Stimulated activated CD8-positive, alpha-beta memory T cell treated with anti-CD3 and anti-CD28 coated beads, Interleukin-15, amount 100 ng/mL, for 4 hours (primary cell): ENCODE measurements at places on chromosomes 13 and 19.

DNA sequence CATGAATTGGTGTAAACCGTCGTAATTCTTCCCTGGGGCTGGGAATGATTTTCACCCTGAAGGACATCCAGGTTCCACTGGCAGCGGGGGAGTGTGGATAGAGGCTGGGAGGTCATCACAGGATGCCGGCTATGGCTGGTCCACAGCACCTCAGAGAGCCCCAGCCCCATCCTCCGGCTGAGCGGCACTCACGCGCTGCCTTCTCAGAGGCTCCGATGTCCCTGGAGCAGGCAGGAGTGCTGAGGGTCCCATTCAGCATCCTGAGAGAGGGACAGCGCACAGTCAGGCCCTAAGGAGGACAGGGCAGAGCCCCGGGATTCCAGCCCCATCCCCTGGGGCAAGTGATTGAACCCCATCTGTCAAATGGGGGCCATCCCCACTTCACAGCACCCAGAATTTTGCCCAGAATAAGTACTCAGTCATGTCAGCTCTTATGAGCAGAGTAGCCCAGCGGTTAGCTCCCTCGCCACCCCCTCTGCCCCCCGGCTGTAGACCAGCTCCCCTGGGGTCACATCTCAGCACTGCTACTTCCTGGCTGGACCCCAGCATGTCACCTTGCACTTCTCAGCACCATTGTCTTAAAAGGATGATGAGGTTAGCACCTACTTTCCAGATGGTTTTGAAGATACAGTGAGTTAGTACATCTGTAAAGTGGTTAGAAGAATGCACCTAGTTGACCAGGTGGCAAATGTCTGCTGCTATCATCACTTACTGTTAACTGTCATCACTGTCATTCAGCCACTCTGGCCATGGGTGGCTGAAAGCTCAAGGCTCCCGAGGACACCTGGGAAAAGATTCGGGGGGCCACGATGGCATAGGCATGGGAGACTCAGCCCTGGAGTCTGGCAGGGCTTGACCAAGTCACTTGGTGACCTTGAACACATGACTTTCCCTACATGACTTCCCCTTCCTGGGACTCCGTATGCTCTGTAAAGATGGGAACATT, 11.9 kb downstream of the GRAMD1A start:
- no peak for DNase-seq

DNA sequence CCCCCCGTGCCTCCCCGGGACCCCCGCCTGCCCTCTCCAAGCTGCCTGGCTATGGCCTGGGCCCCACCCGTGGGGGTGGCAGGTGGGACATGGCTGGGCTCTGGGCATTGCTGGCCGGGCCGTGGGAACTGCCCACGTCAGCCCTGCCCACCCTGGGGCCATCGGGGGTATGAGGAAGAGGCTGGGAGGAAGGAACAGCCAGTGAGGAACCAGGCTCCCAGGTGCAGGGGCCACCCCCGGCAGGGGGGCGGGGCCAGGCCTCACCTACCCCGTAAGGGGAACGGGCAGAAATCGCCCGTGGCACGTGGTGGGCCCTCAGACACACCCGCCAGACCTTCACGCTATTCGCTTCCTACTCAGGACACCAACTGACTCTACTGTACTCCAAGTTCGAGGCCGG, 22.4 kb downstream of the TCF3 start:
- no peak for DNase-seq

- DNase-seq, result no peak
Observed at GRCh38 chr13:49466292-49466838, 22.3 kb downstream of the SETDB2 start.

DNA sequence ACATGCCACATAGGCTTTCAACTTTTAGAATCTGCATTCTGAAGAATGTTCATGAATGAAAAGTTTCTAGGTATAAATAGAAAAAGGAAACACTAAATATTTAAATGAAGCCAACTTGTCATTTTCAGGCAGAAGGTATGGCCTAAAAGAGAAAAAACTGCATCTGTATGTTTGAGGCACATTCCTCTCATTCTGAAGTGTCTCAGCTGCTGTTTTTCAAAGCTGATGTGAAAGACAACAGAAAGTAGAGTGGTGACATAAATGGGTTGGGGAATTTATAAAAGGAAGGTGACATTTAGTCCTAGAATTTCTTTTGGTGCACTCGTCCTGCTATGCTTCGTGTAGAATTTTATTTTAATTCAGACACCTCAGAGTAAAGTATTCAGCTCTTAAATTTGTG, 539.6 kb upstream of the SLITRK5 start:
- DNase-seq, result no peak

GRCh38 chr19:32708457-32708856, 11.1 kb upstream of the TDRD12 start:
- no peak for DNase-seq
